ENCODE measurements at places on chromosomes 6 and 20.

DNA sequence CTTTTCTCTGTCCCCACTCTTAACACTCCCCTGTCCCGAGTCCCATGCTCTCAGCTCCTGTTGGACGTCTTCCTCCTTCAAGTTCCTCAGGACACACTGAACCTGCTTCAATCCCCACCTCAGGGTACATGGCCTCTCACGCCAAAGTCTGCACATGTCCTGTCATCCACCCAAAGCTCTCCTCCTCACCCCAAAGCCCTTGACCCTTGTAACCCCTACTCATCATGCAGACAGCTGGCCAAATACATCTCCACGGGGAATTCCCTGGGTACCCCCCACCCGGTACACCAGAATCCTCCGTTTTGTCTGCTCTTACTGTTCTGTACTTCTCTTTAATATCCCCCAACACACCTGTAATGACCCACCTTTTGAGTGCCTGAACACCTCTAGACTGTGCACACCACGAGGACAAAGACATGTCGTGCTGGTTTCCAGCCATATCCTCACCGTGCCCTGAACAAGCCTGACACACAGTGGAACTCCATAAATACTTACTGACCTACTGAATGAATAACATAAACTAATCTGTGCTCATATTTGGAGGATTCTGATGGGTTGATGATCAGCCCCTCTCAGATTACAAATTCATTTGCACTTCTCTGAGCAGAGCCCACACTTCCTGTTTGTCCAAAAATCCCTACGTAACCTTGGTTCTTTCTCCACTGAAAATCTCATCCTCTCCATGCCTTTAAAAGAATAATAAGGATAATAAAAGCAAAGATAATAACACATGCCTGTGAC, 66.8 kb upstream of the EYA2 start:
- peak; percentile 13 for DNase-seq

DNA sequence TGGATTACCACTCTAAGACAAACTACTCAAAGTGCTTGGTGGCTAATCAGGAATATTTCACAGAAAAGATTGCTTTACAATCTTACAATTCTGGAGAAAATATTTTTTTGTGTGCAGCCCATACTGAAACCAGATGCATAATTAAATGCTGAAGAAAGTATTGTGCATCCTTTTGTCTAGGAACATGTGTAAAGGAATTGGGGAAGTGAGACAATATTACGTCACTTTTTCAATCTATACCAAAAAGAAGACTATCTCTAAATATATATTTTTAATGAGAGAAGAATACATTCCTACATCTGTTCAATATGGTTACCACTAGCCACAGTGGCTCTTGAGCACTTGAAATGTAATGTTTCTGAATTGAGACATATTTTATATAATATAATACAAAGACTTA, 992.5 kb upstream of the ADGRB3 start:
- DNase-seq = no peak

- DNase-seq = peak; percentile 75
Observed at GRCh38 chr6:52547647-52548352, 29.1 kb downstream of the TRAM2 start.

GRCh38 chr6:25452031-25452430, 172.9 kb downstream of the CARMIL1 start:
- no peak for DNase-seq

DNA sequence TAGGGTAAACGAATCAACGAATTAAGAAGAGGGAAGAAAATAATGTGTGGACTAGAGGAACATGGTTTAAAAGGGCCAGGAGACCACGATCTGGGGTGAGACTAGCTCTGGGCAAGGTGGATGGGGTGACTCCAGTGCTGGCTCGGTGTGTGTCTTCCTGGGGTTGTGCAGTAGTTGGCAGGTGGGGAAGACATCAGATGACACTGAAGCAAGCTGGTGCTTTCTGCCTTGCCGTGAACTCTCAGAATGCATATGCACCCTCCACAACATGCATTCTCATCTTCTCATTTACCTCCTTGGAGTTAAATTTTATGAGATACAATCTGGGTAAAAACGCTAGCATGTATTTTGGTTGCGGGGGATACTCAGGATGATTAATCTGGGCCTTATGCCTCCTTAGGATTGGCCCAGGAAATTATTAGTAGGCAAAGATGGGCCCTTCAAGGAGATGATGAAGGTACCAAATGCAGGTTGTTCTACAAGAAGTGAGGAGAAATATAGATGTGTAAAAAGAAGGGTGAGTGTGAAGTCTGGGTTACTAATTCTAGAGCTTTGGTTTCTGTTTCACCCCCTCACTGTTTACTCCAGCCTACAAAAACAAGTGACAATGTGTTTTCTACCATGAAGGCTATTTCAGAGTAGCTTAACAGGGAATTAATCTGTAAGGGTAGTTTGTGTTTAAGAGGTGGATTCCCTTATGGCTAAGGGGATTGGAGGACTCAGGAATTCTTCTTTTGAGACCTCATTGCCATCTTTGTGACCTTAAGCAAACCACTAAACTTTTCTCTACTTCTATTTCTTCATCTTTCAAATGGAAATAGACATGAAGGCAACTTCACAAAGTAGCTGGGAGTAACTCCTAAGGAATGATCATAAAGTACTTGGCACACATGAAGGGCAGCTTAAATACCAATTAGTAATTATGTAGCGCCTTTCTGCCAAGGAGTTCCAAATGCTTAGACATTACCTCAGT, 71.0 kb upstream of the SUPT3H start:
- peak; percentile 38 for DNase-seq

- DNase-seq = peak; percentile 95
Observed at GRCh38 chr20:34558320-34559218, at the start of gene MAP1LC3A. MAP1LC3A (plus strand) TSS chr20:34558718; CDS start chr20:34558869, 151 bp downstream.

DNA sequence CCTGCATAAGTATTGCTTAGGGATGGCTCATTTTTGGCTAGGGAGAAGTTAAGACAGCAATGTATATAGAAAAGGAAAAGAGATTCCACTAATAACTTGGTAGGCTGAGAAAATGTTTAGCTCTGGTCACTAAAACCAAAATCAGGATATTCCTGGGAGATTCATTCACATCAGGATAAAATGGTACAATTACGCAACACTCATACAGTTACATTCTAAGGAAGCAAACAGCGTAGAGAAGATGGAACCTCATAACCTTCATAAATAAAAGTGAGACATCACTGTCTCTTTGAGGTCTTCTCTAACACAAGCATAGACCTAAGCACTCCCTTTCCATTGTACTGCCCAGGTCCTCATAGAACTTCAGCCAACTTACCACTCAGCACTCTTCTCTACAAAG, 295.7 kb upstream of the RUNX2 start:
- DNase-seq = no peak

- no peak for DNase-seq
Observed at GRCh38 chr6:56073315-56073714, 174.1 kb downstream of the COL21A1 start.

DNA sequence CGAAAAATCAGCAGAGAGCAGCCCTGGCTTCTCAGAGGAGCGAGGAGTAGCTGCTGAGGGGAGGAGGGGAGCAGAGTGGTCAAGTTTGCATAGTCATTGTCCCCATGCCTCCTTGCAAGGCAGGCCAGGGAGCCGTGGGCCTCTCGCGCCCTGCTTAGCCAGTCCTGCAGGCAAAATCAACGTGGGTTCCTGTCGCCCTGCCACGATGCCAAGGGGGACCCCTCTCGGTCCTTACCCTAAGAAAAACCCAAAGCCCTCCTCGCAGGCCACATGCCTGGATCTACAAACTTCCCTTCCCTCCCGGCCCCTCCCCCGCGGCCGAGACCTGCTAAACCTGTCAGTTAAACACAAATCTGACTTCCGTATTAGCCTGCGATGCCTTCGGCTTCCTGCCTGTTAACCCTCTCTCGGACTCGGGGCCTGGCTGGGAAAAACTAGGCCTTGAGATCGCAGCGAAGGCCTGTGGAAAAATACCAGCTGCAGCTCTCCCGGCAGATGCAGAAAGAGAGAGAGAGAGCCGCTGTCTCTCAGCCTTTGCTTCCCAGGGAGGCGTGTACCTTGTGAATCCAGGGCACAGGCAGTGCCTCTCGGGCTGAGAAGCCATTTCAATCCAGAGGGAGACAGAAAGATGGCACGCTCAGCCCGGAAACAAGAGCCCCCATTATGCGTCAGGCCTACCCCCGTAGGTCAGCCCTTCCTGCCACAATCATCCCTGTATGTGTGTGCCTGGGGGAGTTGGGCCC, 968 bp upstream of the ZMYND8 start:
- DNase-seq = peak; percentile 94

DNA sequence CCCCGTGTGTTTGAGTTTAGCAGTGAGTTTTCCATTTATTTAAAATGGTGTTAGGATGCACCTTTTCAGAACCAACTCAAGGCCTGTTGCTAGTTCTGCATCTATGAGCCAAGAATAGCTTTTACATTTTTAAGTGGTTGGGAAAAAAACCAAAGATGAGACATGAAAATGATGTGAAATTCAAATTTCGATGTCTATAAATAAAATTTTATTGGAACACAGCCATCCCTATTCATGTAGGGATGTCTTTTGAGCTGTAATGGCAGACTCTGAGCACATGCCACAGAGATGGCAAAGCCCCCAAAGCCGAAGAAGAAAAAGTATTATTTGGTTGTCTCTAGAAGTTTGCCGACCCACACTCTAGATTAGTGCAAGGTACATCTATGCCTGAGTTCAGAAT, 5.0 kb upstream of the NEDD9 start:
- no peak for DNase-seq

- DNase-seq = no peak
Observed at GRCh38 chr6:15643542-15643941, 19.3 kb downstream of the DTNBP1 start.

Data from IMR-90 (cell line).